ENCODE measurements at places on chromosomes 6 and 20. TPM values are rescaled to one million over a fixed set of nuclear protein-coding genes. Genes with fewer than 3 reads are reported as not detected.
A peak's percentile ranks its signal among the peaks of the same experiment; 100 is the strongest.

- DNase-seq: no peak
Measured at GRCh38 chr6:42100029-42100901, 42.2 kb downstream of the C6orf132 start.

DNA sequence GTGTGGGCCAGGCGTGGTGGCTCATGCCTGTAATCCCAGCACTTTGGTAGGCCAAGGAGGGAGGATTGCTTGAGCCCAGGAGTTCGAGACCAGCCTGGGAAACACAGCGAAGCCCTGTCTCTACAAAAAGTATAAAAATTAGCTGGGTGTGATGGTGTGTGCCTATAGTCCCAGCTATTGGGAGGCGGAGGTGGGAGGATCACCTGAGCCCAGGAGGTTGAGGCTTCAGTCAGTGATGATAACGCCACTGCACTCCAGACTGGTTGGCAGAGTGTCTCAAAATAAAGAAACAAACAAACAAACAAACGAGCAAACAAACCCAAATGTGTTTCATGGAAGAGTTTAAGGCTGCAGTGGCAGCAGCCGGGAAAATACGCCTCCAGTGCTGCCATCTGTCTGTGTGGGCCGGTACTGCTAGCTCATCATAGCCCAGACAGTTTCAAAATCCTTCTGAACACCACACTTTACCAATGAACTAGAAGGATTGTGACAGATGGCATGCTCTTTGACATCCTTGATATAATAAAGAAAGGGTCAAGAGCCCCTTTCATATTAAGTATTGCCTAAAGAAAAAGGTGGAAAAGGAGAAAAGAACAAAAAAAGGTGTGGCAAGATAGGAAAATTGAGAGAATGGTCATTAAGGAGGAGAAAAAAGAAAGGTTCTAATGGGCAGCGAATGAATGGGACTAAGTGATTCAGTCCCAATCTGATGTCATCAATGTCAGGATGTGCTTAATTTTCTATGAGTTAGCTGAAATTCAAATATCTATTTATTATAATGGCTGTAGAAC is 298.6 kb downstream of the SYNE1 start:
- DNase-seq: peak; percentile 1

DNA sequence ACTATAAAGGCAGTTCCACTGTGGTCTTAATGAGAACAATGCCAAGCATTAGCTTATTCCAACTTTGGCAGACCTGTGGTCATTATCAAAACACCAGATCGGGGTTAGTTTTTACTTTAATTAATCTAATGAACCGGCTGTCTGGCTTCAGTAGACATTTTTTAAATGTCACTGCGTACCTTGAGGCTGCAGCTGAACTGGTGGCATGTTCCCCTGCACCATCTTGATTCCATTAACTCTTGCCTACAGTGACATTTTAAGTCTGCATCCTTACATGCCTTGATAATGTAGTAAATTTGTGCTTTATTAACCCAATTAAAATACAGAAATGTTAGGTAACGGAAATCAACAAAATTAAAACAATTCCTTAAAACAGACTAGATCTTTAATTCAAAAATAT is 127.0 kb downstream of the KIF16B start:
- no peak for DNase-seq

The PPIL6 gene
- 17.8 TPM for polyA plus RNA-seq

DNA sequence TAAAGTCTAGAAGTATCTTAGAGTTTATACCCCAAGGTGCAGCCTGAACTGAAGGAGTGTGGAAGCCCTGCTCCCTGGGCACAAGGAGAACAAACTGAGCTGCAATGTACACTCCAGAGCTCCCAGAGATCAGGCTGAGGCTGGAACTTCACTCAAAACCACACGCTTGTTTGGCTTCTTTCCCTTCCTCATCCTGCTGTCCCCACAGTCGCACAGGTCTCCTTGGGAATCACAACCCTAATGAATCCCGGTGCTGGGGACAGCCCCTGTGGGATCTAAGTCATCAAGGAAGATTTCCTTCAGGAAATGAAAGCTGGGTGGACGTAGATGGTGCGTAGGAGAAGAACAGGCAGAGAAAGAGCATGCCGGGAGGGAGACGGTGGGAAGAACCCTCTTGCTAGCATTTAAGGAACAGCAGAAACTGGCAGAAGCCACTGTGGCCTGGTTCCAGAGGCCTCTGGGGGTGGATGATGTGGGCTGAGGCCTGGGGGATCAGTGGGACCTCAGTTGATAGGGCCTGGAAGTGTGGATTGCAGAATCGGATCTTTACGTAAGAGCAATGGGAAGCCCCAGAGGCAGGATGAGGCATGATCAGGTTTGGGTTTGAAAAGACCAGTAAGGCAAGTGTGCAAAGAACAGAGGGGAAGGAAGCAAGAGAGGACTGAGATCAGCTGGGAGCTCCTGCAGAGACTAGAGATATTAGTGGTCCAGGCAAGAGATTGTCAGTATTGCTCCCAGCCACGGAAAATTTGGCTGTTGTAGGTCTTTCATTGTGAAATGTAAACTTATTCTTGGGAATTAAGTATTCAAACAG is 21.4 kb downstream of the CYP24A1 start:
- DNase-seq: no peak

The MMP24 gene
- polyA plus RNA-seq: 2.4 TPM

The C6orf163 gene
- polyA plus RNA-seq: 2.8 TPM

DNA sequence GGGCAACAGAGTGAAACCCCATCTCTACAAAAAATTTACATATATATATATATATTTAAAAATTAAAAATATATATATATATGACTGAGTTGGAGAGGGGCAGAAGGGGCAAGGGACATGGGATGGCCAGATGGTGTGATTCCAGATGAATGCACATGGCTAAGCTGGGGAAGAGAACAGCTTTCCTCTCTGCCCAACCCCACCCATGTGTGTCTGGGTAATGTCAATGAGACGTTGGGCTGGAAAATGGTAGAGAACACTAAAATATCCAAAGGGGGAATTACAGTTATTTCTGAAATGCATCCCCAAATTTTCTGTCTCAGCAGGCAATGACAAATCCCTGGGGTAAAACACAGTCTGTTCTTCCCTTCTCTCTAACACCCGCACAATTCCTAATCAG is 31.2 kb upstream of the CCND3 start:
- DNase-seq: no peak

The DSTN gene
- polyA plus RNA-seq: 313 TPM

- DNase-seq: no peak
Measured at GRCh38 chr6:169075211-169075914, 178.3 kb downstream of the THBS2 start.

- DNase-seq: no peak
Measured at GRCh38 chr6:117414770-117415169, 11.0 kb downstream of the ROS1 start.

DNA sequence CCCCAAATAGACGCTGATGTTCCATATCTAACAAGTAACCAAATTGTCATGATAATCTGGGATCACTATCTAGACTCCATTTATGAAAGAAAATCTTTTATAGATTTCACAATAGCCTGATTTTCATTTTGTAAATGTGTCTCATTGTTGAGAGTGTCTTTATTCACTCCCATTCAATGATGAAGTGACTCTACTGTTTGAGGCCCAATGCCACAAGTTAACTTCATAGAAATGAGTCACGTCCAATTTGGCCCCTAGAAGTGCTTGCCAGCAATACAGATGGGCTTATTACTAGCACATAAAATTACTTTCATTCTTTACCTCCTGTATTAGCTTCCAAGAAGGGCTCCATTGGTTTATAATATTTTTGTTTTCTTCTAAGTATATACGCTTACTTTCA is 6.3 kb downstream of the IPCEF1 start:
- DNase-seq: no peak

GRCh38 chr20:8094415-8094818 is 37.6 kb upstream of the PLCB1 start:
- no peak for DNase-seq

DNA sequence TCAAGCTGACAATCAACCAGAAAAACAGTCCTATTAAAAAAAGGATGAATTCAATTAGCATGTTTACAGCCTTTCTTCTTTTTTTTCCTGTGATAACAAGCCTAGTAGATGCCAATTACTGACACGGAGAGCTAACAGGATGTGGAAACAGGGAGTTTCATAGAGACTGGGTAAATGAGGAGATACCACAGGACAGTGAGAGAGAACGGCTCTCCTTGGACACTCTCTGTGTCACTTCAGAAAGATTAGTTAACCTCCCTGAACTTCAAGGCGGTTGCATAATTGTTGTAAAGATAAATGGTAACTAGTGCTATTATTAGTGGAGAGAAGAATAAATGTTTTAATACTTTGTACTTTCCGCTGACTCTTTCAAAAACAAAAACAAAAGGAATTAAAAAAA is 14.8 kb downstream of the SLC17A5 start:
- no peak for DNase-seq

- DNase-seq: no peak
Measured at GRCh38 chr6:45789238-45789637, 226.4 kb downstream of the CLIC5 start.

DNA sequence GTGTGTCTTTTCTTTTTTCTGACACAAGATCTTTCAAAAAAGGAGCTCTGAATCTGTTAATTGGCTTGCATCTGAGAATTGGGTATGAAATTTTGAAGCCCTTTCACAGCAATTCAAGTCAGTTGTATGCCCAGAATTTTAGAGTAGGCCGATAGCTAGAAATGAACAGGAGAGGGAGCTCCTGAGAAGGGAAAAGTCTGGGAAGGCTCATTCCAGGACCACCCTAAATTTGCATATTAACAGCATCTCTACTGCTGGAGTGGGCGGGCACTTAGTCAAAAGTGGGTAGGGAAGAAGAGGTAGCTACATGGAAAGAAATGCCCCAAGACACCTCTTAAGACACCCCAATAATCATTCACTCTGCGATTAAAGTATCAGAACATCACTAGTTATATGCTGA is 928.3 kb downstream of the TBC1D32 start:
- DNase-seq: no peak

The KHDRBS2 gene
- polyA plus RNA-seq: 2.2 TPM

The SLC17A4 gene
- polyA plus RNA-seq: 1.8 TPM

The LPA gene
- polyA plus RNA-seq: 0.19 TPM

DNA sequence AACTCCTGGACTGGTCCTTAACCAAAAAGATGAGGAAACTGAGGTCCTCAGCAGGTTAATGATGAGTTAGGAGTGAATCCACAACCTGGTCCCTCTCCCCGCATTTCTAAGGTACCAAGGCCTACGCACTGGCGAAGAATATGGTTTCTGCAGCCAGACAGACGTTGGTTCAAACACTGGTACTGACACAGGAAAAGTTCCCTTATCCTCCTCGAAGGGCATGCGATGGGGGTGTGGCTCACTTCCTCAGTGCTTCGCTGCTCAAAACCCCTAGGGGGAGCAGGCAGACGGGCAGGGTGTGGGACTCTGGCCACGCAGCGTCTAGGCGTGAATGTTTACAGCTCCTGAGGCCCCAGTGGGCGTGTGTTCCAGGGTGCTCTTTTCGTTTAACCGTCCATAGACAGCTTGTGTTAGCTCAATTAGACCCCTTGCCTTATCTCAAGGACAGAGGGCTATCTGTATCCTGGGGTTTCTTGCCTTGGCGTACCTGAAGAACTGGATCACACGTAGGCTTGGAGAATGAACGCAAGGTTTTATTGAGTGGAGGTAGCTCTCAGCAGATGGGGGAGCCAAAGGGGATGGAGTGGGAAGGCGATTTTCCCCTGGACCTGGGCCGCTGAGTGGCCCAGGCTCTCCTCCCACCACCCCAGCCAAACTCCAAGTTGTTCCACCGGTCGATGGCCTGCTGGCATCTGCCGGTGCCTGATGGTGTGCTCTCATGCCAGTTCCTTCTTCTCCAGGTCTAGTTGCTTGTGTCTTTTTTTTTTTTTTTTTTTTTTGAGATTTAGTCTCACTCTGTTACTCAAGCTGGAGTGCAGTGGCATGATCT is 31.8 kb upstream of the PTPN1 start:
- no peak for DNase-seq

The SYCP2 gene
- polyA plus RNA-seq: 8.7 TPM

The SEL1L2 gene
- not detected for polyA plus RNA-seq

DNA sequence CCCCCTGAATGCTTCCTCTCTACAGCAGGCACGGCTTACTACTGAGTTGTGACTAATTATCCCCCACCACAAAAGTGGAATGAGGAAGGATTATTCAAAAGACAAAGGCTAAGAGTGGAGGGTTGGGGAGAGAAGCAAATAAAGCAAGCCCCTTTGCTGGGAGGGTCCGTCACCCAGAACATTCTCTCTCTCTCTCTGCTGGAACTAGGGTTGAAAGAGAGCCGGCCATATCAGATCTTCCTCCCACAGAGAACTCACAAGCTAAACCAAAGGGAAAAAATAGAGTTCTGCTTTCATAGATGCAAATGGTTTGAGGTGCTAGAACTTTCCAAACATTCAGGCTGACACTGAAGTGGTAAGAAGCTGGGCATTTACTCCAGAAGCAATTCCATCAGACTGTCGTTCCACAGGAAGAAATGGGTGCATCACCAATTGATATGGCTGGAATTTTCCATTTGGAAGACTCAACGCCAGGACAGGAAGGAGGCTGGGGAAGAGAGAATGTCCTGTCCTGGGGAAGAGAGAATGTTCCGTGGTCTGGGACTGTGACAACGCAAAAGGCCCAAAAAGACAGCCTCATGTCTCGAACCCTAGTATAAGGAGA is 7.9 kb downstream of the ZMYND8 start:
- DNase-seq: no peak

The CLPSL1 gene
- polyA plus RNA-seq: not detected

DNA sequence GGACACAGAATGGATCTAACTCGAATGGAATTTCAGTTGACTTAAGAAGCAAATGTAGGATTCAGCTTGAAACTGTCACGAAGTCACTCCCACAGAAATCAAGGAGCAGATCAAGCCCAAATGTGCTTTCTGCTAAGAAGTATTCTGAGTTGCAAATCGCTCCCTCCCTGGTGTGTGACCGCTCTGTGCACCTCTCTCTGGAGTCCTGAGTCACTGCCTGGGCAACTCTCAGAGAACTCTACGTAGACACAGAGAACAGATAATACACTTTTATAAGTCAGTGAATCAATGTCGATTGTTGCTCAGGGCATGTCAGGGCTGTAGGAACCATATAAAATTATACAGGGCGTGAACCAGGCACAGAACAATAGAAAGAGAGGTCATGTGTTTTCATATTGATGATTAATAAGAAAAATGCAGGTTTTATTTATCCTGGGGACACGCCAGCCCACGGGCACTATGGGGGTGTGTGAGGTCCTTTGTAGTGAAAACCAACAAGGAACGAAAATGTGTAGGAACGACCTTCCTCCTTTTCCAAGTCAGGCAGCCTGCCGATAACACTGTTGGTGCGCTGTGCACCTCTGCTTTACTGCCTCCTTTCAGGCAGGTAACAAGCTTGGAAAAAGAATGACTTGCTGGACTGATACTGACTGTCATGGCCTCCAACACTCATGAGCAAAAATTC is 248.1 kb upstream of the FOXQ1 start:
- no peak for DNase-seq

GRCh38 chr6:119559586-119559985 is 210.0 kb upstream of the MAN1A1 start:
- DNase-seq: no peak

DNA sequence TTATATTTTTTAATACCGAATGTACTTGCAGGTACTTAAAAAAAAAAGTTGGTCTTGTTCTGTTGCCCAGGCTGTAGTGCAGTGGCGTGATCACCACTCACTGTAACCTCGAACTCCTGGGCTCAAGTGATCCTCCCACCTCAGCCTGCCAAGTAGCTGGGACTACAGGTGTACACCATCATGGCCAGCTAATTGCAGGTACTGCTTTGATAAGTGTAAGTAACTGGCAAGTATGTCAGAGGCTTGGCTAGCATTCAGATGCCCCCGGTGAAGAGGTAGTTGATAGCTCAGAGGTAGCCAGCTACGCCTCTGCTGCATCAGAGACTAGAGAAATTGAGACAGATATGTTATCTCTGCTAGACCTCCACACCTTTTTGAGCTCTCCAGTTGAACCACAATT is 40.5 kb downstream of the BTBD9 start:
- no peak for DNase-seq

The DEFB124 gene
- 1.2 TPM for polyA plus RNA-seq

The FAM210B gene
- polyA plus RNA-seq: 43.9 TPM

The OPRM1 gene
- not detected for polyA plus RNA-seq

GRCh38 chr6:3748208-3749066 is 3.1 kb downstream of the PXDC1 start:
- DNase-seq: no peak

All from left renal pelvis (tissue), 4 donors.